ENCODE measurements at places on chromosomes 6 and 20. TPM values are rescaled to one million over a fixed set of nuclear protein-coding genes. Genes with fewer than 3 reads are reported as not detected.

The ENTPD6 gene
- total RNA-seq = 53.3 TPM

GRCh38 chr20:17584689-17585088, 14.8 kb downstream of the DSTN start:
- DNase-seq = no peak

DNA sequence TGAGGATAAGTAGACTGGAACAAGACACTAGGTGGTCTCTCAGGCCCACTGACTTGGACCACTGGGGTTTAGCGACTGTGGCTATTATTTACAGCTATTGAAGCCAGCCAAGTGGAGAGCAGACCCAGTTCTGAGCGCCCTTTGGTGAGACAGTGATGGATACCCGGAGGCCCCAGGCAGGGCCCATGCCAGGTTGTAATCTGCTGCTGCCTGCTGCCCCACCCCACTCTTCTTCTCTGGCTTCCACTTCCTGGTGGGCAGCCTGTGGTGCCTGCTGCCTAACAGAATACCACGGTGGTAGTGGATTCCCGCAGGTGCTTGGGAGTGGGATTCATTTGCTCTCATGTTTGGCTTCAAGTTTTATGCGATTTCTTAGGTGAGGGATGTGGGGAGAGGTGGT, 570 bp downstream of the RAB44 start:
- no peak for DNase-seq

DNA sequence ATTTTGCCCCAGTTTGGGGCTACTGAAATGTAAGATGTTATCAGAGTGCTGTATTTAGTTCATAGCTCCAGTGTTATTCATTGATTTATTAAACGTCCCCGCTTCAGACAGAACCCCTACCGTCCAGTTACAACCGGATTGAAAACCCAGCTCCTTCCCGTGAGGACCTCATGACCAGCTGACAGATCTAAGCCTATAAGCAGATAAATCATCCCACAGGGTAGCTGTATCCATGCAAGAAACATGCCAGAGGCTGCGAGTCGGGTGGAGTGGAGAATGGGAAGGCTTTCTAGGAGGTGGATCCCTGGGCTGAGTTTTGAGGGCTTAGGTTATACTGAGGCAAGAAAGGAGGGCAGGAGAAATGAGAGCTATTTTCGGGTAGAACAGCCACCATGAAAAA, 260.0 kb downstream of the ARID1B start:
- no peak for DNase-seq
